Activated naive CD4-positive, alpha-beta T cell (primary cell): ENCODE measurements at places on chromosomes 1 and 21.
A peak's percentile ranks its signal among the peaks of the same experiment; 100 is the strongest.

DNA sequence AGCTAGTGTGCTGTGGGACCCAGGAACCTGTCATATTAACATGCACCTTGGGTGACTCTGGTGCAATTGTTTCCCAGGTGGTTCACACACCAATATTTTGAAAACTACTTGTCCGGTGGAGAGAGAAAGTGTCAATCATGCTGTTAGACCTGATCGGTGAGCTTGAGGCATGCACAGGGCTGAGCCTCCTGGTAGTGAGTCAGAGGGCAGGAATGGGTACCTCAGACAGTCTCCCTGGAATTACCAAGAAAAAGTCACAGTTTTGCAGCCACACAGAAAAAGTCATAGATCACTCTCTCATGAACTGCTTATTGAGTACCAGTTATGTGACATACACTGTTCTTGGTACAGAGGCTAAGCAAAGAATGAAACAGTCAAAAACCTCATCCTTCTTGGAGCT, 140.1 kb upstream of the NFIA start:
- DNase-seq, result no peak

DNA sequence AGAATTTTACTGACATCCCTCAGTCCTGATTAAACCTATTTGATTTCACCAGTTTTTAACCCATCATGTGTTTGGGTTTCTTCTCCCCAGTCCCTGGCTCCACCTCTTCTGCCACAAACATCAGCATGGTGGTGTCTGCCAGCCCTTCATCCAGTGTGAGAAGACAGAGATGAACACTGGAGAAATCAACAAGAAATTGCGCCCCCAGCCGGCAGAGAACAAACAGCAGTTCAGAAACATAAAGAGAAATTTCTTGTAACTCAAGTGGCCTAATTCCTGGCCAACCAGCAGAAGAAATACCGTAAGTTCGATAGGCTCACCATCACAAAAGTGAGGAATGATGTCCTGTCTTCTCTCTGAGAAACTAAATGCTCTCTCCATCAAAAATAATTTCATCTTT, 18.3 kb downstream of the S100A11 start:
- DNase-seq, result no peak

DNA sequence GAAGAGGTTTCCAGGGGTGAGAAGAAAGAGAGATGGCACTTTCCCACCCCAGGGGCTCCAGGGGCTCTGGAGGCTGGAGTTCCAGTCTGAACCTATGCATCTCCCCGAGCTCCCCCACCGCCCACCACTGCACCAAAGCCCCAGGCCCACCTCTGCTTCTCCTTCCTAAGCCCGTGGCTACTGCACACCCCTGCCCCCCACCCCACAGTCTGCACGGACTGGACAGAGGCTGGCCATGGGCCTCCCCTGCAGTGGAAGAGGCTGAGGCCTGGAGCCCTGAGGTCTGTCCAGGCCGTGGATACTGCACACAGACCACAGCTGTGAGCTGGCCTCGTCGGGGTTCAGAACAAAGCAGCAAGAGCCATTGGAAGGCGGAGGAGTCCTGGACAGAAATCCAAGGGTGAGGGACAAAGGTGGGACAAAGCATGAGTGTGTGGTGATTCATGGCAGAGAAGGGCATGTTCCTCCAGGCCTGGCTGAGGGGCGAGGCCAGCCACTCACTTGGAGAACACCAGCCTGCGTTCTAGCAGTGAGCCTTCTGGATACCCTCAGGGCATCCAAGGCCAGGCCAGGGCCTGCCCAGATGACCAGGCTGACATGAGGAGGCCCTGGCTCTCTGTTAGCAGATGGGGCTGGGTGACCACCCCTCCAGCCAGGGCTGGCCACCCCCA, 244.8 kb upstream of the VAMP3 start:
- DNase-seq, result no peak

DNA sequence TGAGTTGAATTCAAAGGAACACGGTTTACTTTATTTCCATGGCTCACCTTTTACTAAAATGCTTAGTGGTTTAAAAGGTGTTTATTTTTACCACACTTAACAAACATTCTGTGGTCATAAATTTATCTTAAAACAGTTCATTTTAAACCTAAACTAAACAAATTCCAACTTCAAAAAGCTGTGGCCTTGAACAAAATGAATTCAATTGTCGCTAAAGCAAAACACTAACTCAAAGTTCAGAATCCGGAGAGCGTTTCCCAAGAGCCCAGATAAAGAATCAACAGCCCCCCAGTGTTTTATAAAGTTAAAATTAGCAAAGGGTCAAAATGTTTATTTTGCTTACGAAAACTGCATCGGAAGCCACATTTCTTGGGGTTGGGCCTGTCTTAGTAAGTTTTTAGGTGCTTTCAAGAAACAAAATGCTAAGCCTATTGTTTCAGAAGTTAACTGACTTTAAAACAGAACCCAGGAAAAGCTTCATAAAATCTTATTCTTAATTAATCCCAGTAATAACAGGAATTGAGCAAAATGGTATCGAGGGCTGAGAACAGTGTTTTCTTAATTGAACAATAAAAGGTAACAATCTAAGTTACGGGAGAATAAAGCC, 1.3 kb downstream of the PUM1 start:
- DNase-seq, result no peak

DNA sequence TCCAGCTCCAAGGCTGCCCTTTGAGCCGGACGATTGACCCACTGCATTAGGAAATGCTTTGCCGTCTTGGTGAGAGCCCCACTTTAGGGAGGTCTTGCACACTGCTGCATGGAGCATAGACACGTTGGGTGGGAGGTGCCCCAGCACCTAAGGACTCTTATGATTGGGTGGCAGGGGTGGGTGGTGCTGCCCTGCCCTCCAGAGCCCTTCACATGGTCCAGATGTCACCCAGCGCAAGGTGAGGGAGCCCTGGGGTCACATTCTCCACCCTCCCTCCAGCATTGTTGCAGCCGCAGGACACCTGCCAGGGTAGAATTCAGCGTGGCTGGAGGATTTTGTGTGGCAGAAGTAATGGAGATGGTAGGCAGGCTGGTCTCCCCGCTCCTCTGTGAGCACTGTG, 137.4 kb upstream of the COL6A1 start:
- DNase-seq, result no peak

DNA sequence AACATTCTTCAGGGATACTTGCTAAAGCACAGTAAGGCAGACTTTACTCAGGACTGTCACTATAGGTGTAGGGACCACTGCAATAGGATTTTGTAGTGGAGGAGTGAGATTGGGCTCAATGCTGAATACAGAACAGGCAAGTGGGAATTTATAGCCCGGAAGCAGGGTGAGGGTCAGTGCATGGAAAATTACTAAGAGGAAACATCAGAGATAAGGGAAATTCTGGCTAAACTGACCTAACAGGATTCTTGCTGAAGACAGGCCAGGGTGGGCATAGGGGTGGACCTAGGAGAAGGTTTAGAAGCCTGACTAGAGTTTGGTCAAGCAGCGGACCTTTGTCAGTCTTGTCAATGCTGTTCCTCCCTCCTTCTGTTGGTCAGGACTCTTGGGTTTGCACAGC, 20.8 kb upstream of the ZNF362 start:
- DNase-seq, result no peak

DNA sequence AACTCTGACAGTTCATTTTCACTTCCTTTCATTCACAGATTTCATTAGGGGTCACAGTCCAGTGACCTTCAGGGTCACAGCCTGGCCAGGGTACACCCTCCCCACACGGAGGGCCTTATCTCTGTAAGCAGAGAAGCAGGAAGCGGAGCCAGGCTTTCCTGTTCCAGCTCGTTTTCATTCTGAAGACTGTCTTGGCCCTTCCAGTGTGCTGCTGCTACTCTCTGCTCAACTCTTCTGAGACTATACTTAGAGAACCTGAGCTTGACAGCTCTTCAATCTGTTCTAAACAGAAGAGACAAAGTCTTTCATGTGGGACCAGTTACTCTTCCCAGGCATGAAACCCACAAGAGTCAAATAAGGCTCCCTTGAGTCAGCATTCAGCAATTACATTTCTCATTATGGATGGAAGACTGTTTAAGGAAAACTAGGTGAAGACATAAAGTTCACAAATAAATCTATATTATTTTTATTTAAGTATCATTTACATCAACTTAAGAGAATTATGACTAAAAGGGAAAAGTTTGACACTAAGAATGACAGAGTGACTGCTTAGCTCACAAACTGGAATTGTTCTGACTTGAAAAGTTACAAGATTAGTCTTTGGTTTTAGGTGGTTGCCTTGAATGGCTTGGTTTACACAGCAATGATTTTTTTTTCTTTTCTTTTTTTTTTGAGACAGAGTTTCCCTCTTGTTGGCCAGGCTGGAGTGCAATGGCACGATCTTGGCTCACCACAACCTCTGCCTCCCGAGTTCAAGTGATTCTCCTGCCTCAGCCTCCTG, 4.8 kb upstream of the TDRD10 start:
- no peak for DNase-seq

- no peak for DNase-seq
Observed at GRCh38 chr1:147721716-147722115, 38.7 kb downstream of the GJA5 start.

DNA sequence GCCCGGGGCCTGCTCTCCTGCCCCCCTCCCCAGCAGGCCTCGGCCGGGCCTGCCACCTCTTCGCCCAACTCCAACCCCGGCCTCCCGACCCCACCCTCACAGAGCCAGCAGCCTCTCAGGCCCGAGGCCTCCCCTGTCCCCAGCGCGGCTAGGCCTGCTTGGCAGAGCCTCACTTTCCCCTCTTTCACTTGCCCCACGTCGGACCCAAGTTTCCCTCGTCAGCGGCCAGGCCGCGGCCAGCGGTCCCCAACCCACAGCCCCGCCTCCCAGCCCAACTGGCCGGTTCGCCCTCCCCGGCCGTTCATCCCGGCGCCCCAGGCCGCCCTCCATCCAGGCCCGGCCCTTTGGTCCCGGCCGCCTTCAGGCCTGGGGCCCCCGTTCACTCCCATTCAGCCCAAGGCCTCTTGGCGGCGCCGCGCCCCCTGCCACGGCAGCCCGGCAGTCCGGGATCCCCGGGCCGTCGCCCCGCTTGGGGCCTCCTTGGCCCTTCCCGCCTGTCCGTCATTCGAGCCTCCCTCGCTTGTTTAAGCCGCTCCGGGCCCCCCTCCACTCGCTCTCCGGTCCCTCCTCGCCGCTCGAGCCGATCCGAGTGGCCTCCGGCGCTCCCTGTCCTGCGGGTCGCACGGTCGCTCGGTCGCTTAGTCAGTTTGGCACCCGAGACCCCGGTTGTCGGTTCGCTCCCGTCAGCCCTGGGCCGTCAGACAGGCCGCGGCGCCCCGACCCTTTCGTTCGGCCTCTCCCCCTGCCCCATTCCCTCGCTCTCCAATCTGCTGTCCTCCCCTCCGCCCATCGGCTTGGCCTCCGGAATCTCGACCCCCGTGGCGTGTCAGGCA, 1.4 kb downstream of the LRRC41 start:
- DNase-seq, result no peak

DNA sequence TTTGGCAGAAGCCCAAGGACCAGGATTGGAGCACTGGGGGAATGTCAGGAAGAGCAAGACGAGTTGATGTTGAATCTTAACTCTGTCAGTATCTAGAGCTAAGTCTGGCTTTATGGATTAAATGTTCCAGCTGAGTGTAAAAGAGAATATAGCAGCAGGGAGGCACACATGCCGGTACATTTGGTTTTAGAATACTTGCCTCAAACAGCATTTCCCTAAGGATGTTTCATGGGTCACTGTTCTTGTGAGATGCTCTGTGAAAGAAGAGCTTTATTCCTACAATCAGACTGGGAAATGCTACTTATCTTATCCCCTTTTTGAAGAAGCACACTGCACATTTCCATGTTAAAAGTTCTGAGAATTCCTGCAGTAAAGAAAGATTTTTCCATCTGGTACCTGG, 440.3 kb upstream of the B3GALT2 start:
- no peak for DNase-seq

GRCh38 chr1:179229214-179230140, at the start of gene ABL2:
Gene ABL2, minus strand, starts transcription at chr1:179229677. Its CDS starts 280 bp downstream, at chr1:179229397.
- DNase-seq, result peak; percentile 6

- no peak for DNase-seq
Observed at GRCh38 chr1:56183151-56183550, 396.2 kb downstream of the PLPP3 start.

GRCh38 chr1:186046437-186047211, 312.4 kb downstream of the HMCN1 start:
- DNase-seq, result no peak
